Esophagus squamous epithelium (tissue), 5 donors: ENCODE measurements at places on chromosomes 3 and 15.

- DNase-seq = no peak
Observed at GRCh38 chr3:140234256-140234655, 299.3 kb downstream of the CLSTN2 start.

GRCh38 chr3:134965865-134966481 is 170.9 kb downstream of the EPHB1 start:
- no peak for DNase-seq

DNA sequence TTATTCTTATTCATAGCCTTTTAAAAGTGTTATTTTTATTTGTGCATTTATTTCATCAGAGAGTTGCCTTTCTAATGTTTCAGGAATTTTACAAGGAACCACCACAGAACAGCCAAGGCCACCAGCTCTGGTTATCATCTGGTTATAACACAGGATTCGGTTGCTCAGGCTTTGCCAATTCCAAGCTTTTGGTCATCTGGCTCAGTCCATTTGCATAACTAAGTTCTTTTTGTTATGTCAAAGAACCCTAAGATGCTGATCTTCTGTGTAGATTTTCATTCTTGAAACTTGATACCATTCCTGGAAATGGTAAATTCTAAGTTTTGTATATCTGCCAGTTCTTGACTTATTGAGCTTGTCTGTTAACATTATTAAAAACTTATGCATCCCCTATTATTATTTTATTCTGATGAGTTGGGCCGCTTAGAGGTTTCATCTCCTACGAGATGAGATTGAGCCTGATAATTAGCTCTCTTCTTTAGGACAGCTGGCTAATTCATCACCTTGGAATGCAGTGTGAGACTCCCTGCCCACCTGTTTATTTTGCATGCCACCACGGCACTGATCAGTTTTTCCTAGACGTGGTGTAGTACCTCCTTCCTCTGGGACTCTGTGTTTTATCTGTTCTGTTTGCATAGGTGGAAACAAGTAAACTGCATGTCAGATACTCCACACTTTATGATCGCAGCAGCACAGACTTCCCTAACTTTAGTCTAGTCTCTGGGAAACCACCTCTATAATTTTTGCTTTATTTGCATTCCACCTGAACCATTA is 264.8 kb downstream of the SLCO3A1 start:
- DNase-seq = no peak

DNA sequence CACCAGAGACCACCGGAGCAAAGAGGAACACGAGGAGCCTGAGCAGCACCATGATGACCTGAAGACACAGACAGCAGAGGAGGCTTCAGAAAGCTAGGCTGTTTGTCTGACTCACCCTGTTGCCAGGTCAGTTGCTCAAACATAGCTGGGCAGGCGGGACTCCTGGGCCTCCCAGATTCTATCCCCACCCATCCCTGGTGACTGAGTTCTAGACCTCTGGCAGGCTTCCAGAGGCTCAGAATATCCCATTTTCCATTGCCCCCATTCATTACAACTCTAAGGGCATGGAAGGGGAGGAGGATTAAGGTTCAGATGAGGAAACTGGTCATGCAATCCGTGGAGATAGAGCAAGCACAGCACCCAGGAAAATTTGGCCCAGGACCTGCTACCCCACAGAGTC is at the start of gene CDHR4:
Gene CDHR4, minus strand, starts transcription at position 113 of the 400 bp plus-strand sequence. Its CDS starts 61 bp downstream, at position 52.
- no peak for DNase-seq

DNA sequence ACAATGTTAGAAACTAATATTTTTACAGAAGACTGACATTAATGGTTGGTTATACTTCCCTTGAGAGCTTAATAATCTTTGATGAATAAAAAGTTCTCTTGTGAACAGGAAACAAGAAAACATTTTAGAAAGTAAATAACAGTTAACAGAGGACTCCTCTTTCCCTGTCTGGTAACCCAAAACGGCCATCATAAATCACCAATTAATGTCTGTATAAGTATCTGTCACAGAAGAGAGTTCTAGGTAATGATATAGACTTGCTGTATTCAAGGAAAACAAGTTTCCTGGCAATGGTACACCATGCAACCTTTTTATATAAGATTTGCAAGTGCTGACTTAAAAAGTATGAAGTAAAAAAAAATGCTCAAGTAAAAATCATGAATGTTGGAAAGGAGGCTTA is 426.7 kb downstream of the SOX2 start:
- no peak for DNase-seq

- no peak for DNase-seq
Observed at GRCh38 chr15:101449471-101450402, 39.8 kb downstream of the PCSK6 start.

DNA sequence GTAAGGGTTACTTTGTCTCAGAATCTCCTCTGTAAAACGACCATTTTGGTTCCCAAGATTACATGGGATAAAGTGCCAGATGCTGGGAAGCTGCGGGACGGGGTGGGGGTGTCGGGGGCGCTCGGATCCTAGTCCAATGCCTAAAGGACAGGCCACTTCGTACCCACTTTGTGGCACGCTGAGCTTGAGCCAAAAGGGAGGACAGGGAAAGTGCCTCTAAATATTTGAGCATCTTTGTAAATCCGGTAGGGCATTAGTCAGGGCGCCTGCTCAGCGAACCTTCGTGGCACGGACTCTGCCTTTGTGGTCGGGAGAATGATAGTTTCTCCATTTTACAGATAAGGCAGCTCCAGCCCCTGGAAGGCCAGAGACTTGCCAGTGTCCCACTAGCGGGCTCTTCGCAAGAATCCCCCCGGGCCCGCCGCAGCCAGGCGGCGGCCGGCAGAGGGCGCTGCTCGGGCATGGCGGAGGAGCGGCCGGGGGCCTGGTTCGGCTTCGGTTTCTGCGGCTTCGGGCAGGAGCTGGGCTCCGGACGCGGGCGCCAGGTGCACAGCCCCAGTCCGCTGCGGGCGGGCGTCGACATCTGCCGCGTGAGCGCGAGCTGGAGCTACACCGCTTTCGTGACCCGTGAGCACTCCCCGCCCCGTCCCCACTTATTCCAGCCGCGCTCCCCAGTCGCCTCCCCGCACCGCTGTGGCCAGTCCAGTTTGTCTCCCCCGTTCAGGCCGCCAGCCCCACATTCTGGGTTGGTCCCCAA is 1.8 kb downstream of the RCCD1 start:
- DNase-seq = no peak

GRCh38 chr3:117997201-117998049 is 1037.2 kb downstream of the IGSF11 start:
- no peak for DNase-seq

- no peak for DNase-seq
Observed at GRCh38 chr15:83144771-83145170, 37.3 kb downstream of the TM6SF1 start.
